Activated CD4-positive, alpha-beta T cell treated with anti-CD3 and anti-CD28 coated beads, Interleukin-2, Interleukin-4, amounts not matched to agents 100 ng/mL and 50 ng/mL, durations not matched to agents 16 hours and 8 hours (primary cell): ENCODE measurements at places on chromosomes 1 and 21.

DNA sequence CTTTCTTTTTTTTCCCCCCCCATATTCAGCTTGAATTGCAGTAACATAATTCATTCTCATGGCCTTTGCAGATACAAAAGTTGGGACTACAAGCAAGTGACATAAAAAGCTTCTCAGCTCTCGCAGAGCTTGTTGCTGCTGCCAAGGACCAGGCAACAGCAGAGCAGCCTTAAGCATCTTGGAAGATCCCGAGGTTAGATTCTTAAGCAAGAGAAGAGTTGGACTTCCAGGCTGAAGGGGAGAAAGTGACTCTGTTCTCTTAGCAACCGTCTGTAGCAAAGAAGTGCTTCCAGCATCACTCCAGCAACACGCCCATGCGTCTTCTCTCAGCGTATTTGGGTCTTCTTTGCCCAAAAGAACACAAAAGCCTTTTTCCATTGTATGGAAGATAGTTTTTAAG, 20.7 kb downstream of the AGT start:
- no peak for DNase-seq

- DNase-seq, result no peak
Observed at GRCh38 chr21:46424039-46424591, 34.6 kb upstream of the DIP2A start.

DNA sequence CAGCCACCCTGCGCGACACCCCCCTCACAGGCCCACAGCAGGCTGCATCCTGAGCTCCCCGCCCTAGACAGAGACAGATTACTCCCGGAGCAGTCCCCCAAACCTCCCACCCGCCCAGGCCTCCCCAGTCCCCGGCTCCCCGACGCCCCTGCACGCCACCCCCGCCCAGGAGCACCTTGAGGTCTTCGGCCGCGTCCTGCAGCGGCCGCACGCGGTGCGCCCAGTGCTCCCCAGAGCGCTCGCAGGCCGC, 731 bp downstream of the TRIM11 start:
- no peak for DNase-seq

- no peak for DNase-seq
Observed at GRCh38 chr1:194476872-194477271, 1290.5 kb upstream of the B3GALT2 start.

- DNase-seq, result no peak
Observed at GRCh38 chr1:16644193-16644481, 22.6 kb downstream of the RNU1-3 start.
